ENCODE measurements at places on chromosomes 12 and 14.

DNA sequence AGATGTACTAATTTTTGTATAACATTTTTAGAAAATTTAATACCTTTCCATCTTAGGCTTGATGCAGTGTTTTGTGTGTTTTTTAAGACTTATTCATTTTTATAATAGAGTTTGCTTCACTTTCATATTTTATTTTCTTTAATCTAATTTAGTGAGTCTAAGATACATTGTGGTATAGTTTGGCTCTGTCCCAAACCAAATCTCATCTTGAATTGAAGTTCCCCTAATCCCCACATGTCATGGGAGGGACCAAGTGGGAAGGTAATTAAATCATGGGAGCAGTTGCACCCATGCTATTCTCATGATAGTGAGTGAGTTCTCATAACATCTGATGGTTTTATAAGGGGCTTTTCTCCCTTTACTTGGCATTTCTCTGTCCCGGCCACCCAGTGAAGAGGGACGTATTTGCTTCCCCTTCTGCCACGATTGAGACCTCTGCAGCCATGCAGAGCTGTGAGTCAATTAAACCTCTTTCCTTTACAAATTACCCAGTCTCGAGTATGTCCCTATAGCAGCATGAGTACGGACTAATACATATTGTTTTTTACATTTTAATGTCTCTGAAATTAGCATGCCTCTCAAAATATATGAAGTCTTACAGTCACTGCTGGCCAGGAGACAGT lies 34.9 kb downstream of the GABARAPL1 start:
- no peak for DNase-seq

- peak; percentile 22 for DNase-seq
These were observed 57.2 kb upstream of the AEBP2 start for GRCh38 chr12:19382111-19382526.

DNA sequence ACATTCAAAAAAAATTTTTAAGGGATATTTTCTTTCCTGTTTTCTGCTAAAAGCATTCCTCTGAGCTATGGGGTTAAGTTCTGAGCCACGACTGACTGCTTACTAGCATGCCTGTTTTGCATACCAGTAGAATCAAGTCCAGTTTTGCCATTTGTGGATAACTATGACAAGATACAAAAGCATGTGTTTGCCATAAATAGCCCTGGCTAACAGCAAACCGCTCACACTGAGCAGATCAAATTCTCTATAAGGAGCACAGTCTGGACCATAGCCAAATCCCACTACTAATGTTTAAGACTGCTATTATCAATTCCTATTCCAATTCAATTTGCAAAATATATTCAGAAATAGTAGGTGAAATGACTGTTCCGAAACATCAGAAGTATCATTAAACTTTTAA lies 3.2 kb downstream of the CFL2 start:
- no peak for DNase-seq

GRCh38 chr12:32446316-32447119 lies 47.2 kb downstream of the FGD4 start:
- no peak for DNase-seq

GRCh38 chr14:41608681-41609390 lies 2.2 kb downstream of the LRFN5 start:
- no peak for DNase-seq

GRCh38 chr14:33642691-33643244 lies 308.1 kb downstream of the EGLN3 start:
- DNase-seq = no peak

- DNase-seq = no peak
These were observed 546.3 kb downstream of the BCL11B start for GRCh38 chr14:98725676-98726075.

DNA sequence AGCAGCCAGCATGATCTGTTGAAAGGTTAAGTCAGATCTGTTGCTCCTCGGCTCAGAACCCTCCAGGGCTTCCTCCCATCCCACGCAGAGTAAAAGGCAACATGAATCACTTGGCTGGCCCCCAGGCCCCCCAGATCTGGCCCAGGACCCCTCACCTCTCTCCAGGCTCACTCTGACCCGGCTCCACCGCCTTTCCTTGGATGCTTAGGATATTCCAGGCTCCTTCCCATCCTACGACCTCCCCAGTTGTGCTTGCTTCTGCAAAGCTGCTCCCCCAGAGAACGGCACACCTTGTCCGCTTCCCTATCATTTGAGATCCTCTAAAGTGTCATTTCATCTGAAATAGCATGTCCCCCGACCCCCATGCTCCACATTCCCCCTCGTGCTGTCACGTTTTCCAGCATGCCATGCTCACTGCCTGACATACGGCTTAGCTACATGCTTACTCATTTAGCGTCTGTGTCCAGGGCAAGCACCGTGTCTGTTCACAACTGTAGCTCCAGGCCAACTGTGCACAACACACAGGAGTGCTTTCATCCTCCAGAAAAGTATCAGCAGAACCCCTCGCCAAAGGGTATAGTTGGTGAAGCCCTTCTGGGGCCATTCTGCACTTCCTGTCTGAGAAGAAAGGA lies 33.6 kb upstream of the BDKRB2 start:
- no peak for DNase-seq

GRCh38 chr14:99574099-99574880 lies 29.7 kb downstream of the CCDC85C start:
- no peak for DNase-seq

DNA sequence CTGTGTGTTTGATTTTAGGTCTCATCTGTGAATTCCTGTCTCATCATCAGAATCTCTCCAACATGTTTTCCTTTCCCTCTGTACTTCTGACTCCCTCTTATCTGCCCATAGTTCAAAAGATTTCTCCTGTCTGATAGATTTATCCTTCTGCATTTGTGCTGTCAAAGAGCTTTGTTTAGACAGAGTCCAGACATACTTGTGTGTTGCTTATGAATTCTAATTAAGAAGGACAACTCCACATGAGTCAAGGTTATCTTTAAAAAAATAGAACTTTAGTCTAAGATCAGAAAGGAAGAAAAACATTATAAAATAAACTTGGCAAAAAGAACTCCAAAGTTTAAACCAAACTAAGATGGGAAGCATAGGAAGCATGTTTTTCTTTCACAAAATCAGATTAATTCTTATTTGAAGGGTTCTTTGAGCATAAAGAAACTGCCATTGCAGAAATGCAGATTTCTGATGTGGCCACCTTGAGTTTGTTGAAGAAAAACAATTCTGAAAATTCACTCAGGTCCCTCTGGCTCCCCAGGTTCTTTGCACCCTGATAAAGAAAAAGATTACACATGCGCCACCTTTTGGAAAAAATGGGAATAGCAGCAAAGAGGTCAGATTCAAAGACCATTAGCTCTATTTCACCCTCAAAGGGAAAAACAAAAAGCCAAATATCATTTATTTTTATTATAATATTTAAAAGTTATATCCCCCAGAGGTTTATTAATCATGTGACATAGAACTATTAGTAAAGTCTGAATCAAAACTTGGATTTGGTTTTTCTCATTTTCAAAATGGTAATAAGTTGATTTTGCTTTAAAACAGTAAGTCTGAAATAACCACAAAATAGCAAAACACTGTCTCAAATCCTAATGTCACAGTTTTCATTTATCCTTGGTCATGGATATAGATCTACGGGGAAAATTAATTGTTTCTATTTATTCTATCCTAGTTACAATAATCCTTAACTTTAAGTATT lies 143.7 kb upstream of the DCN start:
- no peak for DNase-seq

DNA sequence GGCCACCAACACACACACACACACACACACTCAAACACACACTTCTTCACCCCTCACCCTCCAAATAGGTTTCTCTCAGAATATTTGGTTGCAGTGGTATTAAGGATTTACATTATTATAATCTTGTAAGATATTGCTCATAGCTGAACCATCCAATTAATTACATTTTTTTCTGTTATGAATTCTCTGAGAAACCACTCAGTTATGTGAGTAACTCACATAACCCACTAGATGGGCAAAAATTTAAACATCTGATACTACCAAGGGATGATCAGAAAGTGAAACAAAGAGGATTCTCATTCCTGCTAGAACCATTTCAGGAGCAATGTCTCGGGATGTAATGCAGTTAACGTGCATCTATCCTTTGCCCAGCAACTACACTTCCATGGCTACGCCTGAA lies 31.6 kb downstream of the TMTC1 start:
- no peak for DNase-seq

DNA sequence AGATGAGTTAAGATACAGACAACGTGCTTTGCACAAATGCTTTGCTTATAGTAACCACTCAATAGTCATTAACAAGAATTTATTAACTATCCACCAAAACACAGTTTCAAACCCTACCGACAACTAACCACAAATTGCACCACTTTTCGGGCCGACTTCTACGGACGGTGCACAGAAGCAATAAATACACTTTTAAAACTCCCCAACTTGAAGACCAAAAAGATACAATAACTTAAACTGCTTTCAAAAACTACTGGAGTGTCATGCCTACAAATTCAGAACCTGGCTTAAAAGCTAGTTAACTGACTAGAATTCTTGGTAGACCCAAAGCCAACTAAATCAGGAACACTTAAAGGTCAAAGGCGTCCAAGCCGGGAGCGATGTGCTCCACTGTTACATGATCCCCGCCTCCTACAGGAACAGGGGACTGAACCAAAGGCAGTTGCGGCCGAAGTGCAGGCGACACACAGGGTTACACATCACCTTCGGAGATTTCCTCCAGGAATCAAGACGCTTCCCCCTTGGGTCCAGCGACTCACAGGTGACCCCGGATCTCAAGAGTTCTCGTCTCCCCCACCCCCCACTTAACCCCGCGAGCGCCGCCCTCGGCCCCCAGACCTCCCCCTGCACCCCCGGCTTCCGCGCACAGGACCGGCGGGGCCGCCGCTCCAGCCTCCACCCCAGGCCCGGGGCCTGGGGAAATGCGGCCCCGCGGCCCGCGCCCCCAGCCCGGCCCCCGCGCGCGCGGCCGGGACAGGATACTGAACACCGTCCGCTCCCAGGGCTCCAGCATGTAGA lies 507 bp downstream of the SPTSSA start:
- DNase-seq = peak; percentile 2

- DNase-seq = no peak
These were observed 29.1 kb upstream of the APOF start for GRCh38 chr12:56391721-56392120.

- DNase-seq = no peak
These were observed 60.2 kb downstream of the PPP1R12A start for GRCh38 chr12:79874665-79875064.

GRCh38 chr14:36344211-36344610 lies 23.8 kb upstream of the MBIP start:
- no peak for DNase-seq

DNA sequence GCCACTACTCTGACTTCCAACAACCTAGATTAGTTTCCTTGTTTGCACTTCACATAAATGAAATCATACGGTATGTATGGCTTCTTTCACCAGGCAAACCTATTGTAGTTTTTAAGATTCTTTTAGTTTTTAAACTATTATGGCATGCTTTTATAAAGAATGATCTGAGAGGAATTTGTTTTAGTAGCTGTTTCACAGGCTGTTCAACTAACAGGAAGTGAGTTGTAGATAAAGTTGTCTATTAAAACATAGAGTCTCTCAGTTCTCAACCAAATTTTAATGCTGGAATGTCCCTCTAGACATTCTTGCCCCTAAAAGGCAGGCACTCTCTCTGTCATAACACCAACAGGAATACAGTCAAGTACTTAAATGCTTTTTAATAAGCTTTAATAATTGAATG lies 102.7 kb upstream of the DACT1 start:
- DNase-seq = no peak

DNA sequence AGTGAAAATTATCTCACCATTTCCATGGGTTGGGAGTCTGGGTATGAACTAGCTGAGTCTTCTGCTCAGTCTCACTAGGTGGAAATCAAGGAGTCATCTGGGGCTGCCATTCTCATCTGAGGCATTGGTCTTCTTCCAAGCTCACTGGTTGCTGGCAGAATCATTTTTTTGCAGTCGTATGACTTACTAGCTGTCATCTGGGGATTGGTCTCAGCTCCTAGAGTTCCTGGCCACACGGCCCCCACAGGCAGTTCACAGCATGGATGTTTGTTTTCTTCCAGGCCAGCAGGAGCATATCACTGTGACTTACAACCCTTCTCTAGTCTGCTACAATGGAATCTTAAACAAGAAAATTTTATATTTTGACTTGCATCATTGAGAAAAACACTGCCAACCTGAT lies 18.6 kb upstream of the OR10AD1 start:
- no peak for DNase-seq

DNA sequence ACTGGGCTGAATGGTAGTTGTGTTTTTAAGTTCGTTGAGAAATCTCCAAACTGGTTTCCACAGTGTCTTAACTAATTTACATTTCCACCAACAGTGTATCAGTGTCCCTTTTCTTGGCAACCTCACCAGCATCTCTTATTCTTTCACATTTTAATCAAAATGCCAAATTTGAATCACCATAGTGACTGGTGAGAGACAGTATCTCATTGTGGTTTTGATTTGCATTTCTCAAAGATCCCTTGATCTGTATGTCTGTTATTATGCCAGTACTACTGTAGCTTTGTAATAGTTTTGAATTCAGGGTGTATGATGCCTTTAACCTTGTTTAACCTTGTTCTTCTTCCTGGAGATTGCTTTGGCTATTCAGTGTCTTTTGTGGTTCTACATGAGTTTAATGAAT lies 2.2 kb upstream of the EIF2S3B start:
- no peak for DNase-seq

DNA sequence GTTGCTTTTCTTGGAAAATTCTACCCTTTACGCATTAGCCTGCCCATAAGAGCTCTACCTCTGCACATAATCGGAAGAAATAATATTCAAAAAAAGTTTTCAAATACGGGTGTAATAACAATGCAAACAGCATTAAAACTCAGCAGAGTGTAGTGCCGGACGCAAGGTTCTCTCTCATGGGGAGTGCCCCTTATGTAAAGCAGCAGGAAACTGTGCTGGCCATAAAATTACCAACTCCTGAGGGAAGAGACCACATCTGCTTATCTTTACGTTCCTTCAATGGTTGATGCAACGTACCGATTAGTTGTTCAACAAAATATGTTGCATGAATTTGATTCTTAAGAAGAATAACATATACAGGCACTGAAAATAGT lies 118.7 kb upstream of the TMCC3 start:
- no peak for DNase-seq

DNA sequence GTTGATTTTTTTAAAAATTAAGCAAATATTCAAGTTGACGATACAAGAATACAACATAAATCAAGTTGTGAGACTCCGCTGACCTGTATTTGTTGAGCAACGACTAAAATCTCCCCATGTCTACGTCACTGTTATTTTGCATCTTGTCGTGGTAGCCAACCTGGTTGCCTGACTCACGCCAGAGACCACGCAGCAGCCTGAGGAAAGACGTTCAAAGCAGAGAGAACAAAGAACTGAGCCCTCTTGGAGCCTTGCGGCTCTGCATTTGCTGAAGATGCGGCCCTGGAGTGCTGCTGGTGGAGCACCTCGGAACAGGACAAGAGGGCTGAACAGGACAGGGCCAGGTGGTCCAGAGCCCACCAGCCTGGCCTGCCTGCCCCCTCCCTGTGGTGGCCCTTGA lies 21.4 kb upstream of the DIO3 start:
- DNase-seq = no peak

DNA sequence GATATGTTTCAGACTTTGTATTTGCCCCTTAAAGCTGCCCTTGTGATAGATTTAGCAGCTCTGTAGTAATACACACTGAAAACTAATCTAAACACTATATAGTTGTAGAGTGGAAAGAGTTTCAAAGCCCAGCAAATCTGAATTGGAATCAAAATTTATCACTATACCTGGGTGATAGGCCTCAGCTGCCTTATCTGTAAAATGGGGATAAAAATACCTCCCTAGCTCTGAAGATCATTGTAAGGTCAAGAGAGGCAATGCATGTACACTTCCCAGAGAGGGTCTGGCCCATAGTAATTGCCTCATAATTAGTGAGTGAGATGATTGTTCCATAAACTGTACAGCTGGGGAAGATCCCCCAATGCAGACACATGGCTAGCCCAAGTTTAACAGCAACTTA lies 103.6 kb downstream of the IGF1 start:
- DNase-seq = no peak
